ENCODE measurements at places on chromosomes 12 and 14. TPM values are rescaled to one million over a fixed set of nuclear protein-coding genes. Genes with fewer than 3 reads are reported as not detected.
A peak's percentile ranks its signal among the peaks of the same experiment; 100 is the strongest.

OVCH1 gene
- polyA plus RNA-seq: 0.18 TPM

- peaks cover 19% of the 10 kb centered on the region for H3K4me1 ChIP-seq
- H3K27me3 ChIP-seq: no peaks in the 10 kb centered on the region
- H3K4me3 ChIP-seq: peak overlapping the region; percentile 2
- no peak for DNase-seq
- H3K27ac ChIP-seq: peak overlapping the region; percentile 42
Observed at GRCh38 chr14:91012045-91012444, 48.4 kb downstream of the RPS6KA5 start.

- peaks cover 16% of the 10 kb centered on the region for H3K36me3 ChIP-seq
- no peaks in the 10 kb centered on the region for H3K4me1 ChIP-seq
- no peak for DNase-seq
- H3K27me3 ChIP-seq: no peaks in the 10 kb centered on the region
- H3K4me3 ChIP-seq: no peak overlapping the region
Observed at GRCh38 chr12:100110276-100110675, 32.4 kb downstream of the BLTP3B start.

DNAI7 gene
- 0.23 TPM for polyA plus RNA-seq

GRCh38 chr12:88339966-88340365 is 197.9 kb downstream of the TMTC3 start:
- no peak overlapping the region for H3K4me3 ChIP-seq
- no peak for DNase-seq
- H3K27me3 ChIP-seq: no peaks in the 10 kb centered on the region
- no peaks in the 10 kb centered on the region for H3K4me1 ChIP-seq
- no peak overlapping the region for H3K27ac ChIP-seq
- no peaks in the 10 kb centered on the region for H3K36me3 ChIP-seq

GRCh38 chr12:41108032-41108431 is 80.1 kb upstream of the PDZRN4 start:
- DNase-seq: no peak
- no peaks in the 10 kb centered on the region for H3K36me3 ChIP-seq
- H3K27me3 ChIP-seq: no peaks in the 10 kb centered on the region
- H3K27ac ChIP-seq: no peak overlapping the region

AMIGO2 gene
- polyA plus RNA-seq: 1.5 TPM

GRCh38 chr12:132105467-132105866 is 38.7 kb downstream of the DDX51 start:
- no peak for DNase-seq
- no peak overlapping the region for H3K27ac ChIP-seq
- H3K36me3 ChIP-seq: peaks cover 44% of the 10 kb centered on the region
- H3K4me3 ChIP-seq: no peak overlapping the region

DNA sequence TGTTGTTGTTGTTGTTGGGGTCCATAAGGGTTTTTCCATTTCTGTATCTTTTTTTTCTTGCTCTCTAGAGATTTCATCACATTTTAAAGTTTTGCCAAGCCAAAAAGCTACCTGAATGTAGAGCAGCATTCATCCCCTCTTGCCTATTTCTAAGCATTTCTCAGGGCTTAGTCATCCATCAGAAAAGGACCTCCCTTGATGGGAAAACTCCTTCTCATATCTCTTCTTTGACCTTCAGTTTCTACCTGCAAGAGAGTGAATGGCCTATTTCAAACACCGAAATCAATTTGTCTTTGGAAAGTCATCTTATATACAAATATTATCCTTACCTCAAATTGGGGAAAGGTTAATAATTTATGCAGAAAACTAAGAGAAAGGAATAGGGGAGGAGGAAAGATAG is 4.5 kb downstream of the MYBPC1 start:
- H3K27me3 ChIP-seq: no peaks in the 10 kb centered on the region
- no peak overlapping the region for H3K27ac ChIP-seq
- no peak overlapping the region for H3K4me3 ChIP-seq
- no peaks in the 10 kb centered on the region for H3K36me3 ChIP-seq
- DNase-seq: no peak
- no peaks in the 10 kb centered on the region for H3K4me1 ChIP-seq

DNA sequence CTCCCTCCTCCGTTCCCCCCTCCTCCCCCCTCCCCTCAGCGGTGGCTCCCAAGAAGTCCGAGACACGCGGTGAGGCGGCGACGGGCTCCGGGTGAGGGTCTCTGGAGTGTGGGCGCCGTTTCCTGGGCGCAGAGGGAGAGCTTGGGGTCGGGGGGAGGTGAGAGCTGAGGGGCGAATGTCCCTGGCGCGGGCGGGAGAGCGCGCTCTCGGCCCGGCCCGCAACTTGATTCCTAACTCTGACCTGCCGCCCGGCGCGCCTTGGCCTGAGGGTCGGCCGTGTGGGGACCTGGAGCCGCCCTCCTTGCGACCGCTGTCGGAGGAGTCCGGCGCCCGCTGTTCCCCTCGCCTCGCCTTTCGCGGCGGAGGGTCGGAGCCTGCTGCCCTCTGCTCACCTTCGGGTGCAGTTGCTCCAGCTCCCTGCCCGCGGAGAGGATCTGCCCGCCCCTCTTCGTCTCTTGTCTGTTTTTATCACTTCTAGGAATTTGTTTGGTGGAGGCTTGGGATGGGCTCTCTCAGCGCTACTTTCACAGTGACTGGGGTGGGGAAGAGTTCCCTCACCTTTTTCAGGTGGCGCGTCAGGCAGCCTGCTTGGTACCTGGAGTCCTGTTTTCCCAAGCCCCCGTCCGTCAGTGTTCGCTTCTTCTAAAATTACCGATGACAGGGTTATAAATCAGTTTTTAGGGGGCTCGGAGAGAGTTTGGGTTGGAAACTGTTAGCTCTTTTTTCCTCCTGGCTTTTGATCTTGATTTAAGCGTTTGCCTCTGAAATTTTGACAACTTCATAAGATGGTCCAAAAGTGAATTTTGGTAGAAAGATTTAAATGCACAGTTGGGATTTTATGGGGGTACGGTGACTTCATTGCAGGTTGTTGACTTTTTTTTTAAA is 495 bp downstream of the ADIPOR2 start:
- H3K4me3 ChIP-seq: peak overlapping the region; percentile 96
- no peaks in the 10 kb centered on the region for H3K4me1 ChIP-seq
- peaks cover 6% of the 10 kb centered on the region for H3K36me3 ChIP-seq
- peak overlapping the region; percentile 96 for H3K27ac ChIP-seq
- peak; percentile 75 for DNase-seq

- no peaks in the 10 kb centered on the region for H3K36me3 ChIP-seq
- no peak overlapping the region for H3K27ac ChIP-seq
- H3K4me1 ChIP-seq: no peaks in the 10 kb centered on the region
- H3K4me3 ChIP-seq: no peak overlapping the region
- no peaks in the 10 kb centered on the region for H3K27me3 ChIP-seq
Observed at GRCh38 chr12:25276199-25276937, 25.6 kb upstream of the KRAS start.

C3AR1 gene
- polyA plus RNA-seq: 1.4 TPM

DNA sequence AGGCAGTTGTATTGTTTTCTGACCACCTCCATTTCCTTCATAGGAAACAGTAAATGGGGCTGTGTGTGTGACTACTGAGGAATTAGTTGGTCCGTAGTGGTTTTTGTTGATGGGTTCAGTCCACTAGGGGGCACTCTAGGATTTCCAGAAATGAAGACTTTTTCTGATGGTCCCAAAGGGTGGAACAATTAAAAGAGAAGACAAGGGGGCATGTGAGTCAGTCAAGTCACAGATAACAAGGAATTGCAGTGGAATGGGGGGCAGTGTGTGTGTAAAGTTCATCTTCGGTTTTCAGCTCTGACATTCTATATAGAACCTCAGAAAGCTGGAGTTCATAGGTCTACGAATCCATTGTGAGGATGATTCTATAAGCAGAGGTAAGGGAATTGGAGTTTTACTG is 186.6 kb upstream of the OR4E1 start:
- no peaks in the 10 kb centered on the region for H3K27me3 ChIP-seq
- H3K36me3 ChIP-seq: no peaks in the 10 kb centered on the region
- no peak for DNase-seq
- no peak overlapping the region for H3K27ac ChIP-seq

GRCh38 chr12:57846285-57846576 is 298 bp downstream of the CTDSP2 start:
- DNase-seq: no peak
- peaks cover 48% of the 10 kb centered on the region for H3K4me1 ChIP-seq
- no peaks in the 10 kb centered on the region for H3K27me3 ChIP-seq
- H3K27ac ChIP-seq: peak overlapping the region; percentile 99
- H3K4me3 ChIP-seq: peak overlapping the region; percentile 79

GRCh38 chr12:52573743-52574142 is at the start of gene KRT74:
KRT74 (minus strand) TSS chr12:52573843; CDS start chr12:52573777, 66 bp downstream.
- no peak for DNase-seq
- peaks cover 8% of the 10 kb centered on the region for H3K27me3 ChIP-seq
- no peaks in the 10 kb centered on the region for H3K36me3 ChIP-seq
- H3K27ac ChIP-seq: no peak within 1 kb of the TSS
- no peaks in the 10 kb centered on the region for H3K4me1 ChIP-seq

GRCh38 chr12:2183556-2184541 is 131.1 kb downstream of the CACNA1C start:
- no peak overlapping the region for H3K4me3 ChIP-seq
- DNase-seq: no peak
- H3K36me3 ChIP-seq: no peaks in the 10 kb centered on the region
- H3K27me3 ChIP-seq: no peaks in the 10 kb centered on the region
- peaks cover 25% of the 10 kb centered on the region for H3K4me1 ChIP-seq
- peak overlapping the region; percentile 0 for H3K27ac ChIP-seq

BHLHE41 gene
- polyA plus RNA-seq: 6.8 TPM

DNA sequence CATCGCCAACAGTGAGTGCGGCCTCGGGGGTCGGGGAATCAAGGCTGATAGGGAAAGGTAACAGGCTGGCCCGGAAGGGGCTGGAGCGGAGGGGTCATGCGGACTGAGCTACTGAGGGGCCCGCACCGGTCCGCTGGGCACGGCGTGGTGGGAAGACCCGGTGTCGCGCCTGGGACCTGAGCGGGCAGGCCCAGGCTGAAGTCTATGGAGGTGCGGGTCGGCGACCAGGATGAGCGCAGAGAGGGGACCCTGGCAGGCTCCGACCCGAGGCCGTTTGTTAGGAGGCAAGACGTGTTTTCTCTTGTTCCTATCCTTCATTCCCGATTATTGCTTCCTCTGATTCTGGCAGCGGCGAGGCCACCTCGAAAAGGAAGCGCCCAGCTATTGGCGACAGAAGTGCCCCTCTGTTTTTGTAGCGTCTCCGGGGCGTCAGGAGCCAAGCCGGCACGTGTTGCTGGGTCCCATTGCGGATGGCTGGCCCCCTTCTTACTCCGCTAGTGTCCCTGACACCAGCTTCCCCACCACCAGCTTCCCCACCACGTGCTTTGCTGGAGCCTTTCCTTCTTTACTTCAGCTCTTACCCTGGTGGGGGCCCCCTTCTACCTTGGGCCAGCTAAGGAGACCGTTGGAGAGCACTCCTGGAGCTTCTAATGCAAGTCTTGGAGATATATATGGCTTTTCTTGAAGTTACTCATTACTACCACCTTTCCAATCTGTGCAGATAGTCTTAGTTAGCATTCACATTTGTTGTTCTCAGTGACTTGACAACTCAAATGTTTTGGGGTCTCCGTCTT is 653 bp downstream of the PA2G4 start:
- peak overlapping the region; percentile 79 for H3K27ac ChIP-seq
- no peak for DNase-seq
- H3K4me1 ChIP-seq: peaks cover 25% of the 10 kb centered on the region
- peak overlapping the region; percentile 90 for H3K4me3 ChIP-seq
- H3K36me3 ChIP-seq: peaks cover 21% of the 10 kb centered on the region

GRCh38 chr12:107618106-107618505 is 67.5 kb upstream of the PWP1 start:
- no peak for DNase-seq
- no peaks in the 10 kb centered on the region for H3K36me3 ChIP-seq
- H3K27me3 ChIP-seq: no peaks in the 10 kb centered on the region

- H3K36me3 ChIP-seq: no peaks in the 10 kb centered on the region
- no peak overlapping the region for H3K27ac ChIP-seq
- no peaks in the 10 kb centered on the region for H3K27me3 ChIP-seq
- no peaks in the 10 kb centered on the region for H3K4me1 ChIP-seq
Observed at GRCh38 chr12:29807129-29807528, 23.4 kb upstream of the TMTC1 start.

GRCh38 chr14:72686832-72687231 is 207.1 kb downstream of the DPF3 start:
- H3K27me3 ChIP-seq: no peaks in the 10 kb centered on the region
- no peak for DNase-seq
- H3K27ac ChIP-seq: no peak overlapping the region
- H3K36me3 ChIP-seq: no peaks in the 10 kb centered on the region
- no peak overlapping the region for H3K4me3 ChIP-seq

ARHGEF25 gene
- polyA plus RNA-seq: 20.3 TPM

GRCh38 chr14:87141801-87142200 is 851.2 kb downstream of the GALC start:
- no peaks in the 10 kb centered on the region for H3K36me3 ChIP-seq
- H3K4me3 ChIP-seq: no peak overlapping the region
- no peak for DNase-seq

CISTR gene
- 2.5 TPM for polyA plus RNA-seq

DNA sequence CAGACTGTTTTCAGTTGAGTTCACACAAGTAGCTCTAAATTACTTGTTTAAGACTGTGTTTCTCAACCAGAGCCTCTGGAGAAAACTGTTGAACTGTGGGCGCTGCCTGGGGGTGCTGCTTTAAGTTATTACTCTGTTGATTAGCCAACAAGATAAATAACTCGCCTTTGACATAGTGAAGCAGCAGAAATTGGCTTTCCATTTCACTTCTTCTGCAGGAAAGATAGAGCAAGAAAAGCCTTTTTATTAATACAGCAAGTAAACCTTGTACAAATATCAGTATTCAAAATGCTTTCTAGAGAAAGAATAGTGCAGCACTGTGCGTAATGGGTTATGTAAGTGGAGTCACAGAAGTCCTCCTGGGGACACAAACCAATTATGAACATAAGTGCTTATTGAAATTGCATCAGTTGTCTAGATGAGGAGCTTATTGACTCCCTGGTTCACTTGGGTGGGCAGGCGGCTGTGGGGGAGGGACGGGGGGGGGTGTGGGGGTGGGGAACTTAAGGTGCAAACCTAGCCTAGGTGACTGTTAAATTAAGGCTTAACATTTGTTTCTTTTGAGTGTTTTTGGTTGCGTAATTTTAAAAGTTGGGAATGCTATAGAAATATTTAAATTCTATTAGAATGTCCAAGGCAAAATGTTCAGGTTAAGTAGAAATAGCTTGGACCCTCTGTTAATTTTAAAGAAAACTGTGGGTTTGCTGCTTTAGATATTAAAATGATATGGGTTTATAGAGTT is 6.3 kb downstream of the FRS2 start:
- H3K27ac ChIP-seq: peak overlapping the region; percentile 15
- peak overlapping the region; percentile 1 for H3K4me3 ChIP-seq
- no peaks in the 10 kb centered on the region for H3K27me3 ChIP-seq
- no peaks in the 10 kb centered on the region for H3K36me3 ChIP-seq
- DNase-seq: no peak

SLC38A1 gene
- 41.5 TPM for polyA plus RNA-seq

DNA sequence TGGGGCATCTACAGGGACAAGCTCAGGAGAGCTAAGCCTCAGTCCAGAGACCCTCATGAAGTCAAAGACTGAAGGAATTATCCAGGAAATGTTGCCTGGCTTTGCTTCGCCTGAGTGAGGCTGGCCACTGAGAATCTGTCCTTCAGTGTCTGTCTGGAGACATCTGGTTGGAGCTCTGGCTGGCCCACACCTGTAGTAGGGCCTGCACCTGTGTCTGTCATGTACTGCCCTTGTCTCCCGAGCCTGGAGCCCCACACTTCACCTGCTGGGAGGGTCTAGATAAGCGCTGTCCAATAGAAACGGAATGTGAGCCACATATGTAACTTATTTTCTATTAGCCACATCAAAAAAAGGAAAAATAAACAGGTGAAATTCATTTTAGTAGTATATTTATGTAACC is 9.9 kb upstream of the HDAC7 start:
- H3K27ac ChIP-seq: peak overlapping the region; percentile 94
- no peaks in the 10 kb centered on the region for H3K36me3 ChIP-seq
- no peaks in the 10 kb centered on the region for H3K27me3 ChIP-seq
- H3K4me1 ChIP-seq: peaks cover 66% of the 10 kb centered on the region

Data from heart left ventricle (tissue), 16 donors.